Activated CD4-positive, alpha-beta T cell treated with anti-CD3 and anti-CD28 coated beads, Interleukin-10, Interleukin-2, amounts not matched to agents 100 ng/mL and 50 ng/mL, durations not matched to agents 16 hours and 8 hours (primary cell): ENCODE measurements at places on chromosomes 3 and 15.
A peak's percentile ranks its signal among the peaks of the same experiment; 100 is the strongest.

DNA sequence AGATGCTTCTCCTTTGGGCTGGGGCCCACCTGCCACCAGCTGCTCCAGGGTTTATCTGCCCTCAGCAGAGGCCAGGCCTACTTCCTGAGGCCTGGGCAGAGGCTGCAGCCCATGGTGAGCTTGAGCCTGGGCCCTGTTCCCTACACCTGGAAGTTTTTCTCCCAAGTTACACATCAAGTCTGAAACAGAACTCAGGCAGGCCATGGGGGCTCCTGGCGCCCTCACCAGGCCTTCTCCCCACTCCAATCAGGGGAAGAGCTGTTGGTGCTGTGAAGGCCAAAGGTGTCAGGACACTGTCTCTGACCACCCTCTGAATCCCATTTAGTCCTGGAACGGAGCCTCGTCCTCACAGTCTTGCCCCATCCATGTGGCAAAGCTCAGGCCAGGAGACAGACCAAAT is 7.3 kb downstream of the VWA5B2 start:
- DNase-seq, result no peak

GRCh38 chr3:100913870-100914648 is 79.2 kb downstream of the ABI3BP start:
- DNase-seq, result no peak

DNA sequence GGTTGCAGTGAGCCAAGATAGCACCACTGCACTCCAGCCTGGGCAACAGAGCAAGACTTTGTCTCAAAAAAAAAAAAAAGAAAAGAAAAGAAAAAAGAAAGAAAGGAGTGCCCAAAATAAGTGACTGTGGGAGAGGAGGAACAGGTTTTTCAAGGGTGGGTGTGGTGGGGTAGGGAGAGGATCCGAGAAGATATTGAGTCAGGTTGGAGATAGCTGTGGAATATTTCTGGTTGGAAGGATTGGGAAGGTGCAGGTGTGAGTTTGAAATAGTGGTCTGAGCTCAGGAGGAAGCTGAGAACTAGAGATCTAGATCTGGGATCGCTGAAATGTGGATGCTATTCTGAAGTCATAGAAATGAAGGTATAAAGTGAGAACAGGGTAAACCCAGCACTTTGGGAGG is 7.8 kb downstream of the SCAMP2 start:
- no peak for DNase-seq

GRCh38 chr3:170058127-170058526 is 20.3 kb downstream of the GPR160 start:
- peak; percentile 66 for DNase-seq

GRCh38 chr3:121803771-121804320 is 31.0 kb downstream of the IQCB1 start:
- DNase-seq, result no peak

- no peak for DNase-seq
These were observed 134.2 kb downstream of the LIPC start for GRCh38 chr15:58566029-58566428.

- DNase-seq, result no peak
These were observed 26.5 kb downstream of the AKAP13 start for GRCh38 chr15:85406916-85407315.

GRCh38 chr15:77335298-77335697 is 84.6 kb downstream of the PEAK1 start:
- DNase-seq, result no peak

GRCh38 chr3:39332525-39332924 is 3.0 kb downstream of the CCR8 start:
- no peak for DNase-seq

GRCh38 chr3:13207578-13207922 is 134.3 kb upstream of the IQSEC1 start:
- no peak for DNase-seq

- no peak for DNase-seq
These were observed 139.8 kb upstream of the PRR20G start for GRCh38 chr3:127427666-127428065.

GRCh38 chr3:157637866-157638265 is 134.7 kb upstream of the VEPH1 start:
- DNase-seq, result no peak
